ENCODE measurements at places on chromosomes 16 and 17. TPM values are rescaled to one million over a fixed set of nuclear protein-coding genes. Genes with fewer than 3 reads are reported as not detected.

- H3K4me3 ChIP-seq, result no peak overlapping the region
- H3K36me3 ChIP-seq, result no peaks in the 10 kb centered on the region
- no peaks in the 10 kb centered on the region for H3K27me3 ChIP-seq
- H3K4me1 ChIP-seq, result peaks cover 80% of the 10 kb centered on the region
- no peak for DNase-seq
Observed at GRCh38 chr16:75258807-75259141, 7.3 kb upstream of the BCAR1 start.

DNA sequence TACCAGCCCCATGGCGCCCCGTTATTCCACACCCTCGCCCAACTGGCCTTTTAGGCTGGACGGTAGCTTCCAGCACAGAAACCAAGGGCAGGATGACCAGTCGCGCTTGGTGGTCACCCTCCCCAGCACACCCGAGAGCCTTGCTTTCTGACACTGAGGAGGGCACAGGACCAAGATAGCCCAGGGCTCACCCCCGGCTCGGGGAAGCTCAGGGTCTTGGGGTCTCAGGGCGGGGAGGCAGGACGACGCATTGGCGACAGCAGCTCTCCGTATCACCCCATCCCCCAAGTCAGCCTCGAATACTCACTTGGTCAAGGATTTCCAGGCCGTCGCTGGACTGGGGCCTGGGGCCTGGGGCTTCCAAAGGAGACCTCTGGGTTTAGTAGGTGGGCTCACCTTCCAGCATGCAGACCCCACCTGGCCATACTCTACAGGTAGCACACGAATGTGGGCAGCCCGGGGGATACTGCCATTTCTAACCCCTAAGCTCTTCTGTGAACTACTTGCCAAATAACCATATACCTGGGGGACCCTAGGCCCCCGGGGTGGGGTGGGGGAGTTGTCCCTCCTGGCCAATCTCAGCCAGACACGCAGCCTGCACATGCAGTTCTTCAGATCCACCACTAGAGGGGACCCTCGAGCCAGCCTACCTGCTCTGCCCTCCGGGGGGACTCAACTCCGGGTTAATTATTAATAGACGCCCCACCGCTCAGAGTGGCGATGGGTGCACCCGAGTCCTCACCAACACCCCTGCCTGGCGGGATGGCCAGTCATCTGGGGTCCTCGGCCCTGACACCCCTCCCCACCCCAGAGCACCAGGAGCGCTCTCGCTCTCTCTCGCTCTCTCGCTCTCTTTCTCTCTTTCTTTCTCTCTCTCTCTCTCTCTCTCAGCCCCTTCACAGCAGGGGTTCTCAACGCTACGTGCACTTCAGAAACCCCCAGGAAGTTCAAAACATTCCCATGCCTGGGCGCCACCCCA lies 30.0 kb downstream of the TBC1D16 start:
- peaks cover 6% of the 10 kb centered on the region for H3K4me1 ChIP-seq
- H3K27me3 ChIP-seq, result no peaks in the 10 kb centered on the region
- H3K36me3 ChIP-seq, result no peaks in the 10 kb centered on the region

DNA sequence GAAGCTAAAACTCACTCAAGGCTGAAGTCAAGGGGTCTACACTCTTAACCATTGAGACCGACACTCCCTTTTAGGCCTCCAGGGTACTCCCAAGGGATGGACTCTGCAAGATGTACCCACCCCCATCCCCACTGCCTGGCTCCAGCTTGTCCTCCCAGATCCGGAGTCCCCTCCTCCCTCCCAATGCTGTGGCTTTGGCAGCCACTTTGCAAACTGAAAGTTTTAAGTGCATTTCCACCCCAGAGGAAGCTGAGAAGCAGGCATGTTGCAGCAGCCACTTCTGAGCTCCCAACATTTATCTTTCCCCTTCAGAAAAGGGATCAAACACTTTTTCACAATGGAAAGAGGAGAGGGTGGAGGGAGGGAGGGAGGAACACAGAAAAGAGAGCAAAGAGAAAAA lies 115.2 kb downstream of the COPRS start:
- no peaks in the 10 kb centered on the region for H3K27me3 ChIP-seq
- no peak for DNase-seq
- no peaks in the 10 kb centered on the region for H3K36me3 ChIP-seq
- H3K4me1 ChIP-seq, result peaks cover 13% of the 10 kb centered on the region

DNA sequence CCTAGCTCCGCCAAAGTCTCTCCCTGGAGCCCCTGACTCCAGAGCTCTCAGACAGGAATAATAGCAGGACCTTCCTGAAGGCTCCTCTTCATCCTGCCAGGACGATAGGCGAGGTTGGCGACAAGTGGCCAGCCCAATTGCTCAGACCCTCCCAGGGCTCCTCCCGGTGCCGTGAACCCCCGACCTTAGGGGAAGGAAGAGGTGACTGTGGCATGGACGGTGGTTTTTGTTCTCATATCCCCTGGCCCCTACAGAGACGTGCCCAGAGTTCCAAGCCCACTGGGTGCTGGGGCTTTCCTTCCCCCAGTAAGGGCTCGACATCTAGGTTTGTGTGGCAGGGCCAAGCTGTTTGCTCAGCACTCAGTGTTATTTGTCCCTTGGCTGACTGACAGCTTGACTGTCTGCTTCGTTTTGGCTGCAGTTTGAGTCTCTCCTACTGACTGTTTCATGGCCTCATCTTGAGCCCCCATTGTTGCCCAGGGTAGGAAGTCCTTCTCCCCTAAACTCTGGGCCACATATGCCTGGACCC lies 4.6 kb upstream of the ADCY7 start:
- no peaks in the 10 kb centered on the region for H3K36me3 ChIP-seq
- H3K4me1 ChIP-seq, result peaks cover 26% of the 10 kb centered on the region
- no peak overlapping the region for H3K4me3 ChIP-seq
- peak; percentile 64 for DNase-seq

DNA sequence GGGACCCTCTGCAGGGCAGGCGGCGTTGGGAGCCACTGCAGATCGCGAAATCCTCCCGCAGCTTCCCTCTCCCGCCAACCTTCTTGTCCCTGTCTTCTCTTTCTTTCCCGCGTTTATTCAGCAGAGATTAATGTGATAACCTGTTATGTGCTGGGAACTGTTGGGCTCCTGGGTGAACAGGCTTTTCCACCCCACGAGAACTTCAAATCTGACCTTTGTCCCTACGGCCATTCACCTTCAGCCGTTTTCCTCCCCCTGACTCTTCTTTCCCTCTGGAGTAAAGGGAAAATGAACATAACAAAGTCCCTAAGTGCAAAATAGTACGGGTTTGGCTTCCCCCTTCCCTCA lies 15.2 kb upstream of the KPNA2 start:
- H3K4me3 ChIP-seq, result peak overlapping the region; percentile 67
- H3K36me3 ChIP-seq, result no peaks in the 10 kb centered on the region
- H3K27me3 ChIP-seq, result no peaks in the 10 kb centered on the region
- H3K27ac ChIP-seq, result peak overlapping the region; percentile 88

- peaks cover 5% of the 10 kb centered on the region for H3K27me3 ChIP-seq
- H3K4me1 ChIP-seq, result no peaks in the 10 kb centered on the region
- no peak overlapping the region for H3K4me3 ChIP-seq
- H3K27ac ChIP-seq, result no peak overlapping the region
Observed at GRCh38 chr16:84040823-84041820, 1.5 kb downstream of the SLC38A8 start.

GRCh38 chr16:84107921-84108320 lies 8.8 kb downstream of the MBTPS1 start:
- no peak for DNase-seq

WSCD1 gene
- total RNA-seq, result 7.7 TPM

DNA sequence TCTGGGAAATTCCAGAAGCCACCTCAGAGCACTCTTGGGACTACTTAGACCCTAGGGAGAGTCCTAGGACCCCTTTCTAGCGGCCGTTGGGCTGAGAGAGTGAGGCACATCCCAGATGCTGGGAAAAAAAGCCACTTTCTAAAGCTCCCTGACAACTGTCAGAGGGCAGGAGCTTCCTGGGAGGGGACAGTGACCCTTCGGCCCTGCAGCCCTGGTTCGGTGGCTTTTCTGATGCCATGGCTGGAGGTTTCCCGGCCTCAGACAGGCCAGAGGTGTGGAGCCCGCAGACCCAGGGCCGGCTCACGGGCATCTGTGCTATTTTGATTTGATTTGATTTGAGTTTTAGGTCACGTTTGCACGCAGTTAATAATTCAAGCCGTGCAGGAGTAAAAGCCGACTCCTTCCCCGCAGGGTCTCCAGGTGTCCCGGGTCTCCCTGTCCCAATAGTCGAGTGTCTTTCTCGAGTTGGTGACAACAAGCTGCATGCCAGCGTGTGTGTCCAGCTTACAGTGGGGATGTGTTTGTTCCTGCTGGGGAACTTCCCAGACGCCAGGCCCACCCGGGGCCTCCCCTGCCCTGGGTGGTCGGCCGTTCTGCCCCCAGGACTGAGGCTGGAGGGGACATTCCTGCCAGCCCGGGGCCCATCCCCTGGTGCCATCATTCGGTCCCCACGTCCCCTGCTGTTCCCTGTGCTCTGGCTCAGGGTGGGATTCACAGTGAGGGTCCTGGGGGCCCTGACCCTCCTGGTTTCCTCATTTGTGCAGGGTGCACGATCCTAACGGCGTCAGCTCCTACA lies 1.0 kb upstream of the CBFA2T3 start:
- H3K27ac ChIP-seq, result no peak overlapping the region
- no peaks in the 10 kb centered on the region for H3K36me3 ChIP-seq
- peaks cover 17% of the 10 kb centered on the region for H3K27me3 ChIP-seq
- no peak overlapping the region for H3K4me3 ChIP-seq

RECQL5 gene
- total RNA-seq, result 43.1 TPM

ZP2 gene
- total RNA-seq, result 0.67 TPM

ZDHHC7 gene
- total RNA-seq, result 79.7 TPM

DNA sequence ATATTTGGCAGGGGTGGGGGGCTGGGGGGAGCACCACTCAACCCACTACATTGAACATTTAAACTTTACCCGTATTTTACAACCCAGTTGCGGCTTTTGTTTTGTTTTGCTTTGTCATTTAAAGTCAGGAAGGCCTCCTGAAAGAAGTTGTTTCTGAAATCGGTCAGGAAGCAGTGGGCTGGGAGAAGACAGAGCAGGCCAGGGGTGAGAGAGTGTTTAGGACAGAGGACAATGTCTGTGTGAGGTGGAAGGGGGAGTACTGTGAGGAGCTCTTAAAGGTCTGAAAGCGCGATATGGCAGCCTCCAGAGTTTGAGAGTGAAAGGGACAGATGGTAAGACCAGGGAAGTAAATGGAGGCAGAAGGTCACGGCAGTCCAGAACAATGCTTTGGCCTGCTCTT lies 6.1 kb upstream of the WFIKKN2 start:
- no peak overlapping the region for H3K4me3 ChIP-seq
- no peak for DNase-seq
- H3K27me3 ChIP-seq, result no peaks in the 10 kb centered on the region
- H3K36me3 ChIP-seq, result no peaks in the 10 kb centered on the region
- H3K4me1 ChIP-seq, result no peaks in the 10 kb centered on the region

GRCh38 chr16:82011199-82011641 lies at the start of gene SDR42E1:
Gene SDR42E1 (minus strand): TSS chr16:82011470. CDS start chr16:82000858, 10,612 bp downstream.
- no peaks in the 10 kb centered on the region for H3K27me3 ChIP-seq
- H3K27ac ChIP-seq, result peak within 1 kb of the TSS; percentile 25
- no peaks in the 10 kb centered on the region for H3K36me3 ChIP-seq
- DNase-seq, result peak; percentile 87
- H3K4me3 ChIP-seq, result peak within 1 kb of the TSS; percentile 52

KRTAP2-2 gene
- total RNA-seq, result not detected

DNA sequence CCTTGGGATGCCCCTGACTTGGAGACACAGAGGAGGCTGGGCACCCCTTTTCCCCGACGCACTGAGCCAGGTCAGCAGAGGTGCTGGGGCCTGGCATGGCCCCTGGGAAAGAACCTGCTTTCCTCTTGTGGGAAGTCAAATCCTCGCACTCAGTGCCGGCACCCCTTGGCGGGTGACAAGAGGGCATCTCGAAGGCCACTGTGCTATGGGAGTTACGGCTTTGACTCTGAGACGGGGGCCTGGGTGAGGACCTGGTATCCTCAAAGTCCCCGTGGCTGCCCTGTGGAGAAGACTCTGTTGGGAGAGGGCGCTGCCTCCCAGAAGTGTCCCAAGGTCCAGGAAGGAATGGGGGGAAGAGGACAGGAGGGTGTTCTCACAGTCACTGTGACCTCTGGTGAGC lies 117.0 kb downstream of the METRNL start:
- H3K4me1 ChIP-seq, result peaks cover 26% of the 10 kb centered on the region
- no peaks in the 10 kb centered on the region for H3K36me3 ChIP-seq
- H3K4me3 ChIP-seq, result no peak overlapping the region
- H3K27ac ChIP-seq, result no peak overlapping the region
- no peaks in the 10 kb centered on the region for H3K27me3 ChIP-seq

SLC2A4 gene
- total RNA-seq, result 1.6 TPM

DNA sequence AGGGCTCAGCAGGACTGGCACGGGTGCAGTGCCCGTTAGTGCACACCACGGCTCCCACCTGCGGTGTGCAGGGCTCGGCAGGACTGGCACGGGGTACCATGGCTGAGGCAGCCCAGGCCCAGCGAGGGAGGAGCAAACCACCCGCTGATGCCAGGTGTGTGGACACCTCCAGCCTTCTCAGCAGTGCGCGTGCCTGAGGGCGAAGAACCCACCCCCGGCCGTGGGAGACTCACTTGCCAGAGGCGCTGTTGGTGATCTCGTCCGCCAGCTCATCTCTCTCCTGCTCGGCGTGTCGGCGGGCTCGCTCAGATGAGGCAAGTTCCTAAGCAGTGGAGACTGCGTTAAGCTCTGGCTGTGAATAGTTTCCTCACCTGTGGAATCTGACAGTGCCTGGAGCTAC lies 45.4 kb downstream of the NDEL1 start:
- H3K27me3 ChIP-seq, result no peaks in the 10 kb centered on the region
- DNase-seq, result peak; percentile 58
- H3K4me3 ChIP-seq, result no peak overlapping the region
- peaks cover 91% of the 10 kb centered on the region for H3K36me3 ChIP-seq
- peaks cover 11% of the 10 kb centered on the region for H3K4me1 ChIP-seq

GJD3 gene
- 2.8 TPM for total RNA-seq

DNA sequence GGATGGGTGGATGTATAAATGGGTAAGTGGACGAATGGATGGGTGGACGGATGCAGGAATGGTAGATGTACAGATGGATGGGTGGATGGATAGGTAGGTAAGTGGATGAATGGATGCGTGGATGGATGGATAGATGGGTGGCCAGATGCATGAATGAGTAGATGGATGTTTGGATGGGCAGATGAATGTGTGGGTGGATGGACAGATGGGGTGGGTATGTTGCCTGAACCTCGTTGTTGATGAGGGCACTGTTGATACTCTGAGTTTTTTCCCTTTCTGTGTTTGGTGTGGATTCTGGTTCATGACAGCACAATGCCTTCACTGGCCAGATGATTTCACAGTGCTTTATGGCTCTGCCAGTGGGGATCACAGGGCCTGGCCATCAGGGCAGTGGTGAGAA lies 208.3 kb downstream of the NPIPB11 start:
- no peaks in the 10 kb centered on the region for H3K4me1 ChIP-seq
- H3K4me3 ChIP-seq, result no peak overlapping the region
- no peaks in the 10 kb centered on the region for H3K27me3 ChIP-seq
- H3K36me3 ChIP-seq, result no peaks in the 10 kb centered on the region

ATMIN gene
- total RNA-seq, result 33.5 TPM

PRSS53 gene
- total RNA-seq, result 1.8 TPM

RNF222 gene
- not detected for total RNA-seq

GRCh38 chr17:68697850-68698361 lies 96.7 kb upstream of the FAM20A start:
- H3K27me3 ChIP-seq, result no peaks in the 10 kb centered on the region
- no peaks in the 10 kb centered on the region for H3K36me3 ChIP-seq
- DNase-seq, result no peak
- H3K4me1 ChIP-seq, result peaks cover 8% of the 10 kb centered on the region
- no peak overlapping the region for H3K27ac ChIP-seq

GRCh38 chr17:39104046-39104445 lies 47.4 kb downstream of the PLXDC1 start:
- peaks cover 7% of the 10 kb centered on the region for H3K4me1 ChIP-seq
- H3K27ac ChIP-seq, result no peak overlapping the region
- no peak overlapping the region for H3K4me3 ChIP-seq
- H3K36me3 ChIP-seq, result no peaks in the 10 kb centered on the region

GRCh38 chr16:57541754-57542435 lies 548 bp upstream of the ADGRG5 start:
- DNase-seq, result no peak
- peak overlapping the region; percentile 5 for H3K4me3 ChIP-seq
- H3K27me3 ChIP-seq, result peaks cover 2% of the 10 kb centered on the region
- H3K4me1 ChIP-seq, result peaks cover 22% of the 10 kb centered on the region
- H3K27ac ChIP-seq, result no peak overlapping the region

MILR1 gene
- 17.9 TPM for total RNA-seq

Measured in upper lobe of right lung (tissue), 1 donor.